ENCODE measurements at places on chromosomes 3 and 15.
A peak's percentile ranks its signal among the peaks of the same experiment; 100 is the strongest.

DNA sequence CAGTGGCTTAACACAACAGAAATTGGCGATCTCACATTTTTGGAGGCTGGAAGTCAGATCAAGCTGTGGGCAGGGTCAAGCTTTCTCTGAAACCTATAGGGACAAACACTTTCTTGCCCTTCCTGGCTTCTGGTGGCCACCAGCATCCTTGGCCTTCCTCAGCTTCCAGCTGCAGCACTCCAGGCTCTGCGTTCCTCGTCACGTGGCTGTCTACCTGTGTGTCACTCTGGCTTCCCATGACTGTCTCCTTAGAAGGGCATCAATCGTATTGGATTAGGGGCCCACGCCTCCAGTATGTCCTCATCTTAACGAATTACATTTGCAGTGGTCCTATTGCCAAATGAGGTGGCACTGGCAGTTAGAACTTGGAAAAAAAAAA lies 25.8 kb downstream of the DNASE1L3 start:
- no peak for DNase-seq

GRCh38 chr15:35168464-35168863 lies 83.4 kb upstream of the NANOGP8 start:
- no peak for DNase-seq

GRCh38 chr15:85427286-85428028 lies 47.1 kb downstream of the AKAP13 start:
- DNase-seq, result no peak

DNA sequence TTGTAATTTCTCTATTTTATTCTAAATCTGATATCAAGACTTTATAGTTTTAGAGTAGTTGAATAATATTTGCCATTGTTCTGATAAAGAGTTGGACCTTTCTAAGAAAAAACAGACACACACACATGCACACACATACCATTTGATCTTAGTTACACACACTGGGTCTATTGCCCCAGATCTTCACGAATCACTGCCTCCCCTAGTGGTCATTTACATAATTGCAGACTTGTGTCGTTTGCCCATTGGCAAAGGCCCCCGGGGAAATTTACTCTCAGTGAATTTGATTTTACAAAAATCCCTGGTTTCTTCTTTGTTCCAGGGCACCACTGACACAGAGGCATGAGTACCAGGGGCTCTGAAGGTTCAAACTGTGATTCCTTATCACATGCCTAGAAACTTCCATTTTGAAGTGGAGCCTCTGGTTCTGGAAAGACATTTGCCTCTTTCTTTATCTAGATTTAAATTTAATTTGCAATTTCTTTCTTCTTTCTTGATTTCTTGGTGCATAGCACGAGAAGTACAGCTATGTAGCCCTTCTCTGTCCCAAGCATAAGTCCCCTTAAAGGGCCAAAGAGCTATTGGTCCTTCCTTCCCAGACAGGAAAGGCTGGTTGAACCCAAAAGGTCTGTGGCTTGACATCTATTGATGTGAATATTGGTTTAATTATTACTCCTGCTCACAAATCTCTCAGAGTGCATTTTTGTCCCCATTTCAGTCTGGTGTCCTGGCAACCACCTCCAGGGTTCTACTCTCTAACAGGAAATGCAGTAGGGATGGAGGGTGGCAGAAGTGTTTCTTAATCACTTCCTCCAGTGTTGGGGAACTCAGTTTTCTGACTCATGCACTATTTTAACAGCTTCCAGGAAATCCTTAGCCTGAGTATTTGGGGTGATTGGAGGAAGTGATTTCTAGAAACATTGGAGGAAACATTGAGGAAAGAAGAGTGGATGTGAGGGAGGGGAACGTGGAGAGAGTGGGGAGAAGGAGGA lies 32.4 kb upstream of the SLC6A11 start:
- no peak for DNase-seq

GRCh38 chr15:73758461-73758860 lies 5.3 kb upstream of the INSYN1 start:
- DNase-seq, result no peak

GRCh38 chr3:72353236-72354128 lies 494.8 kb downstream of the SHQ1 start:
- no peak for DNase-seq

DNA sequence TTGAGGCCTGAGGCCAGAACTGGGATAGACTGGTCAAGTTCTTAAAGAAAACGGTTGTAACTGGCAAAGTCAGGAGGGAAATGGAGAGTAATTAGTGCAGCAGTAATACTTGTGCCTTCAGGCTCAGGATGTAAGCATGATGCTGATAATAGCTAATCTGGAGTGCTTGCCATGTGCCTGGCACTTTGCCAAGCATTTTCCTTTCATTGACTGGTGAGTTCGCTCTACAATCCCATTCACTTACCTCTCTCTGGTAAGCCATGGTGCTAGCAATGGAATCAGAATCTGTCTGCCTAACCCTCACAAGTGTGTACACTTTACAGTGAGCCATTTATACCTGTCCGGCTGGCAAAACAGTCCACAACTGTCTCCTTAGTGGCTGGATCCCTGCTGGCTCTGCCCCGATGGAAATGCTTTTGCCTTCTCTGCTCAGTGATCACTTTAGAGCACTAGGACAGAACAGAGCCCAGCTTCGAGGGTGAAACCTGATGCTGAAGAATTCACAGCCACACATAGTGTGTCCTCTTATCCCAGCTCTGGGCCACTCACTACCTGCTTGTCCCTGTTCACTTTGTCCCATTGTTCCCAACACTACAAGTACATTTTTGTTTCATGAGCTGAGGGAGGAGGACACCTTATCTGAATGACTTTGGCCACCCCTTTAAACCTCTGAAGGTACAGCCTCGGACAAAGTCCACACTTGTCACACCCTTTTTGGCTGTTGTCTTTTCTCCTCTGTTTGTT lies 10.3 kb downstream of the CHP1 start:
- no peak for DNase-seq

GRCh38 chr15:69060041-69060481 lies 45.6 kb downstream of the NOX5 start:
- DNase-seq, result no peak

DNA sequence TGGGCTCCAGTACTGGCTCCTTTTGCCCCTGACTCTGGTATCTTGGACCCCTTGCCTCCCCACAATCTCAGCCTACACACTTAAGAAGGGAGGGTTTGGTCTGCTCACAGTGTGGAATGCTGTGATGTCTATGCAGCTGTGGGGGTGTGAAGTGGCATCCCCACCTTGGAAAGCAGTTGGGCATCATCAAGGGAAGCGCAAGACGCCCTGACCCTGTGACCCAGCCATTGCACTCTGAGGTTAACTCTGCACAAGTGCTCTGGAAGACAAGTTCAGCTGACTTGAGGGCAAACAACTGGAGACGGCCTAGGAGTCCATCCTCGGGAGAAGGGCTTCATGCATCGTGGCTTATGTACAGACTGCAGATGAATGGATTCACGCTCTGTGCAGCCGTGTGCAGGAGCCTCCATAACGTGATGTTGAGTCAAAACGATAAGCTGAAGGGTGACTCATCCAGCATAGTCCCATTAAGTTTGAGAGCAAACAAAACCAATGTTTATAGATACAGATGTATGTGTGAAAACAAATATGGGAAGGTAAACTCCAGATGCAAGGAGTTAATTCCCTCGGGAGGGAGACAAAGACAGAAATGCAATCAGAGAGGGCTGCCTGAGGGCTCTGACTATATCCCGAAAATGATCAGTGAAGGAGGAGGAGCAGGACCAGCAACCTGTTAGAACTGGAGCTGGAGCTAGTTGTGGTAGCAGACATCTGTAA lies 86.8 kb downstream of the LSM3 start:
- DNase-seq, result no peak

DNA sequence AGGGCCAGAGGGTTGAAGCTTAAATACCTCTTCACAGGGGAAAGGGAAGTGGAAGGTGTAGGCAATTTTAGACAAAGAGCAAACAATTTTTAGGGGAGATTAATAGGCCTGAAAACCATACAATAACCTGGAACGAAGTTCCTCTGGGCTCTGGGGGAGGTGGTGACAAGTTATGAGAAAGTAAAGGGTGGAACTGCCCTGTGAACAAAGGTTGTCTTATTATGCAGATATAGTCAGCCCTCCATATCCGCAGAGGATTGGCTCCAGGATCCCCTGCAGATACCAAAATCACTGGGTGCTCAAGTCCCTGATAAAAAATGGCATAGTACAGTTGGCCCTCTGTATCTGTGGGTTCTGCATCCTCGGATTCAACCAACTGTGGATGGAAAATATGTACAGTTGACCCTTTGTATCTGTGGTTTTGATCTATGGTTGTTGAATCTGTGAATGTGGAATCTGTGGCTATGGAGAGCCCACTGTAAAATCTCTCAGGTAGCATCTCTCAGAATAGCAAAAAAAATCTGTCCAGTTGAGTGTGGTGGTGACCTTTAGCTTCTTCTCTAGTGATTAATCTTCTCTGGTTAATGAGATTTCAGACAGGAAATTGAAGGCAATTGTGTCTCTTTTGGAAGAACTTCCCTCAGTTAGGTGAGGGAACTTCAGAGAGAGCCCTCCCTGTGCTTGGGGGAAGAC lies 40.2 kb downstream of the CLEC3B start:
- no peak for DNase-seq

- no peak for DNase-seq
Measured at GRCh38 chr3:167705840-167706239, 28.9 kb downstream of the PDCD10 start.

- DNase-seq, result no peak
Measured at GRCh38 chr15:68650901-68651709, 72.3 kb downstream of the CORO2B start.

GRCh38 chr3:29286478-29287240 lies 5.8 kb downstream of the RBMS3 start:
- DNase-seq, result no peak

DNA sequence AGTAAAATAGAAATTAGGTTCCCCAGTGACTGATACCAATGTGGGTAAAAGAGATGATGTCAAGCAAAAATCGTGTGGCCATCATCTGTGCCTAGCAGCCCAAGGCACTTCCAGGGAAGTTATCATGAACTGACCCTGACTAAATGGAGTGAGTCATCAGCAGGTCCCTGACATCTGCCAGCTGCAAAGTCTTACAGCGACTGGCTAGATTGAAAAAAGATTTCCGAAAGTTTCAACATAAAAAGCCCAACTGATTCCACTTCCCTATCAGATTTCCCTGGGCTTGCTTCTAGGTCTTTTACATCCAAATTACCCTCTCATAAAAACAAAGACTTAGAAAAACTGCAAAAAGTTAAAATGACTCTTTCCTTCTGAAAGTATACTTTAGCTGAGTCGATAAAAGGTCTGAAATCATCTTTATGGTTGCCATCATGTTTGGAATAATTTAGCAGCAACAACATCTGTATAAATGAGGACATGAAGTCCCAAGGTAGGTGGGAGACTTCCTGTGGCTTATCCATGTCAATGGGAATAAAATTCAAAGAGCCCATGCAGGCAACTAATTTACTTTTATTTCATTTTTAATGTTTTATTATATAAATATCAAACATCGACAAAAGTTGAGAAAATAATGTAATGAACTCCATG lies 342.8 kb downstream of the ERC2 start:
- no peak for DNase-seq

DNA sequence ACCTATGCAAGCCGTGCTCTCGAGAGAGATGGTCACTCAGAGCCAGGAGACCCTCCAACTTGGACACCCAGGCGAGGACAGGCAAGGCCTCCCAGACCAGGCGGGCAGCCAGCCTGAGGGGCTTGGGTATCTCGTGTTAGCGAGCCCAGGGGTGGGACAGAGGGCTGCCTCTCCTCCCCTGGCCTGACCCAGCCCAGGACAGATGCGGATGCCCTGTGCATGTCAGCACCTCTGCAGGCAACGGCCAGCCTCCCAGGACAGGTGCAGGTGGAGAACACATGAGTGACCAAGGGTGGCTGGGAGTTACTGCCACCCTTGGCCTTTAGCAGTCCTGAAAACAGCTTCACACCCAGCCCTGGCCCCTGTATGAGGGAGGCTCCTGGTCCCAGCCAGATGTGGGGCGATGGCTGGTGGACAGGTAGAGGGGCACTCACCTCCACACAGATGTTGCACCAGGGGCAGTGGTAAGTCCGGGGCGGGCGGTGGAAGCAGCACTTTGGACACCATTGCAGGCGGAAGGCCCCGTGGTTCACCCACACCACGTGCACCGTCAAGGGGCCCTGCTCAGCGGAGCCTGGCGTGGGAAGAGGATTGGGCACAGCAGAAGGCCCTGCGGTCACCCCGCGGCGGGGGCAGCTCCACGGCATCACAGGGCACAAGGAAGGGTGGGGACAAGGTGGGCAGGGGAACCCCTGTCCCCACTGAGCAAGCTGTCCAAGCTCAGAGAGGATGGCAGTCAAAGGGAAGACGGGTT lies 2.1 kb downstream of the ZDHHC19 start:
- DNase-seq, result no peak

GRCh38 chr3:126125781-126126251 lies 41.9 kb upstream of the SLC41A3 start:
- DNase-seq, result no peak

DNA sequence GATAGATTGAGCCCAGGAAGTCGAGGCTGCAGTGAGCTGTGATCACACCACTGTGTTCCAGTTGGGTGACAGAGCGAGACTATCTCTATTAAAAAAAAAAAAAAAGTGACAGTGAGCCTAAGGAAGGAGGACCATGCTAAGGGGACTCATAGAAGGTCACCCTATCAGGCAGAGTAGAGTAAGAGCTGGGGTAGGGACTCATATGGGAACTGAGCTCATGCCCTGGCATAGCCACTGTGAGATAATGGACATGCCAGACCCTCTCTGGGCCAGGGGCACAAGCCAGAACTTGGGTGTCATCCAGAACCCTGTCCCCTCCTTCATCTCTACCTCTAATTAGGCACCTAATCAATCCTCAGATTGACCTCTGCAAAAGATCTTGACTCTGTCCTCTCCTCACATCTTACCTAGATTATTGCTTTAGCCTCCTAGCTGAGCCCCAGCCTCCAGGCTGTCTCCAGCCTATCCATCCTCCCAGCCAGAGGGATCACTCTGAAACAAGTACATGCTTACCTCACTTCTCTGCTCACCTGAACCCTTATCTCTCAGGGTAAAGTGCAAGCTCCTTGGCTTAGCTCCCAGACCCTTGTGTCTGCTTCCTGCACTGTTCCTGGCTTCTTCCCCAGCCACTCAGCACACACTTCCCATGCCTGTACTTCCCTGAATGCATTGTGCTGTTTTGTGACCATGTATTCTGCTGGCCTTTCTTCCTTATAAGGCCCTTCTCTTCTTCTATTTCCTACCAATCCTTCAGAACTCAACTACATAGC lies 76.4 kb downstream of the DAPK2 start:
- no peak for DNase-seq

DNA sequence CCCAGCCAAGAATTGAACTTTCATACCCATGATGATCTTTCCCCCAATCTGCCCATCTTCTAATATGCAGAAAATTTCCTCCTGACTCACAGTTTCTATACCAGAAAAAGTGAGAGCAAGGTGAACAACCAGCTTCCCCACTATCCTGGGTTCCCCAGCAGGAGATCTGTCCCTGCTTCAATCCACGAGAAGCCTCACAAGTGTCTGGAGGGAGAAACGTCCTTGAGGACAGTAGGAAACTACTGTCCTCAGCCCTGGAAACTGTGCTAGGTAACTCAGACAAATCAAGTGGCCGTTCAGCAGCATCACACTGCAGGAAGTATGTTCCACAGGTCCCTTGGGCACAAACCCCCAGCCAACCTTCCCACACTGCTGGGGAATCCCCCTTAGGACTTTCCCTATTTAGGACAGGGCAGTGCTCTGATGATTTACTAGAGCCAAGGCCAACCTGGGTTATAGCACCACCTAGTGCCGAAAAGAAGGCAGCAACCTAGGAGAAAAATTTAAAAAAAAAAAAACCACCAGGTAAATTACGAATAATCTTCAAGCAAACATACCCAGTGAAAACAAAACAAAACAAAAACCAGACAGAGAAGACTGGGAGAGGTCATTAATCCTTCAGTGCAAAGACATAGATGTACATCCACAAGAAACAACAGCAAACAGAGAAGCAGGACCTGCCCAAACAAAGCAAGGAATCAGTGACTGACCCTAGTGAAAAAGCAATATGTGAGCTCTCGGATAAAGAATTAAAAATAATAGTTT lies 36.0 kb downstream of the MORC1 start:
- peak; percentile 10 for DNase-seq

All from bone marrow (tissue), 2 donors.